ENCODE measurements at places on chromosomes 4 and X. TPM values are rescaled to one million over a fixed set of nuclear protein-coding genes. Genes with fewer than 3 reads are reported as not detected.

DNA sequence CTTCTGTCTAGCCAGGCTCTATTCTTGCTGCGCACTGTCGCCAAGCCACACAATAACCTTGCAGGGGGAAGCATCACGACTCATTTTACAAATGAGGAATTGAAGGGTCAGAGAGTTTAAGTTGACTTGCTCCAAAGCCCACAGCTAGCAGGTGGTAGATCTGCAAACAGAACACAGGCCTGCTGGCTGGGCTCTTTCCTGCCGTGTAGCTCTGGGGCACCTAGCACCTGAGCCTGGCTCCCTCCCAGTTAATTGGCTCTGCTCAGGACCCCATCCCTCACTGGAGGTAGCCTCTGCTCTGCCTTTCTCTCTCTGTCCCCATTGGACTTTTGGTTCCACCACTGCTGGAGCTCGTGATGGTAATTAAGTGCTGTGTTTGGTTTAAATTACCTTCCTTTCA lies 98.5 kb downstream of the NSUN7 start:
- DNase-seq, result no peak

- no peak for DNase-seq
Observed at GRCh38 chrX:45172890-45173289, 27.8 kb downstream of the DIPK2B start.

- DNase-seq, result no peak
Observed at GRCh38 chr4:109739547-109739946, 9.7 kb upstream of the PLA2G12A start.

- no peak for DNase-seq
Observed at GRCh38 chrX:64191281-64192010, 14.1 kb downstream of the AMER1 start.

GRCh38 chrX:50881028-50881427 lies 29.5 kb upstream of the BMP15 start:
- DNase-seq, result no peak

DNA sequence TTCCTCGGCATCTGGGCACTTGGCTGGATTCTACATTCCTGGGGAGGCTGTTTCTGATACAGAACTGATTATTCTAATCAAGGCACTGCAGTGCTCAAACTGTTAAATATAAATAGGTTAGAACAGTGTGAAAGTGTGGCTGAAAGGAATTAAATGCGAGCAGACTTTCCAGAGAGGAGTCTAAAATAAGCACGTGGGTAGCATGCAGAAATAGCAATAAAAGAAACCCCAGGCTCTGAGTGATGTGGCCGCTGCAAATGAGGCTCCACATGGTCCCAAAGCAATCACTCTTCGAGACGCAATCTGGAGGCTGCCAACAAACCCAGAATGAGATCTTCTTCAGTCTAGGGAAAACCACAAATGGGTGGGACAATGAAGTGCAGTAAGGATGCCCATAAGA lies 30.6 kb upstream of the MTM1 start:
- DNase-seq, result no peak

- no peak for DNase-seq
Observed at GRCh38 chr4:159355466-159355865, 252.6 kb downstream of the RAPGEF2 start.

- DNase-seq, result no peak
Observed at GRCh38 chrX:39580043-39580442, 517.7 kb downstream of the BCOR start.

DNA sequence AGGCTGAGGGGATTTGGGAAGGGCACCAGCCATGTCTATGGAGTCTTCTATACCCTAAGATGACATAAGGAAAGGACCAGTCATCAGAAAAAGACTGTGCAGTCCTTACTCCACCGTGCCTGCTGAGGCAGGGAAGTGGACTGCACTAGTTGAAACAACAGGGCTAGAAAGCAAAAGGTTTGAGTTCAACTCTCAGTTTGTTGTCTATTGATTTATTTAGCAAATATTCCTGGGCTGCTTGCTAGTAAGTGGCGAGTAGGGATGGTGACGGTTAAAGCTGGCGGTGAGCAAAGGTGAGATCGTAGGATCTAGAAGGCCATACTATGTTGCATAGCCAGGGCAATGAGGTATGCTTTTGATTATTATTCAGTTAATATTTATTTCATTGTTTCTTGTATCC lies 110.1 kb downstream of the SMIM20 start:
- no peak for DNase-seq

XG gene
- total RNA-seq, result not detected

TLR1 gene
- total RNA-seq, result 2.0 TPM
